ENCODE measurements at places on chromosomes 6 and 20.

DNA sequence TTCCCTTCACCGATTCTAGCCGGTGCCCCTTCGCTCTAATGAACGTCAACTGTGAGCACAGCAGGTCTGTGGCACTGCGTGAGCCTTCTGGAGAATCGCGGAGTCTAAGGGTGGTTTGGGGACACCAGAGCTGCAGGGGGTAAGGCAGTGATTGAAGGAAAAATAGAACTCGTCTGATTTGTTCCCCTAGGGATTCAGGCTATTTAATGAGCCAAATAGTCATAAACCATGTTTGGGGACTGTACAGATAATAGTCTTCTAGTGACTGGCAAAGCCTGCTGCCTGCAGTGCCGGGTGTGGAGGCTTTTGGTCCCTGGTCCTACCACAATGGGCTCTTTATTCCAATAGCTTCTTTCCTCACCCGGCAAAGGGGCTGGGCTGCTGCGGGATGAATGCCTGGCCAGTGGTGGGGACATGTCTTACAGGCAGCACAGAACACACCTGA is 11.1 kb upstream of the NTSR1 start:
- no peak for DNase-seq

DNA sequence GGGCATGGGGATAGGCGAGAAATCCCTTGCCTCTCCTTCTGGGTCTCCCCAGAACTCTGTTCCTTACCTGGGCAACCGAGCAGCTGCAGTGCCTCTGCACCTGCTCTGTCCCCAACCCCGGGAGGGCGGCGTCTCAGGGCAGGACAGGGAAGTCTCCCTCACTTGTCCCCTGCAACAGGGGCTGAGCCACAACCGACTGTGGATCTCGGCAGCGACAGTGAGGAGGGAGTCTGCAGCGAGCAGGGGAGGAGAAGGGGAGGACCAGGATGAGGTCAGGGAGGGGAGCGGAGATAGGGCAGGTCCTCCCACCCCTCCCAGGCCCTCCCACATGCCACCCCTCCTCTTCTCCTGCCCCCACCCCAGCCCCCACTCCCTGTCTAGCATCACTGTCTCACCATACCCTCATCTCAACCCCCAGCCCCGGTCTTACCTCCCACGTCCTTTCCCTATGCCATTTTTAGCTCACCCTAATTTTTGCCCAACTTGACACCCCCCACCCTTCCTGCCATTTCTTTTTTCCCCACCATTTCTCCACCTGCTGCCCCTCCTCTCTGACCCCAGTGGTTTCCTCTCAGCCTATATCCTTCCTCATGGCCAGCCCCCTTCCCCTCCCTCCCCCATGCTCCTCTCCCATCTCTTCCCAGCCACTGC is at the start of gene TNXB:
TSS of gene TNXB (minus strand) at position 225 of the 651 bp plus-strand sequence. CDS start 11,140 bp downstream, outside the sequence.
- DNase-seq = no peak

GRCh38 chr6:169852504-169853195 is 101.2 kb downstream of the ERMARD start:
- no peak for DNase-seq

DNA sequence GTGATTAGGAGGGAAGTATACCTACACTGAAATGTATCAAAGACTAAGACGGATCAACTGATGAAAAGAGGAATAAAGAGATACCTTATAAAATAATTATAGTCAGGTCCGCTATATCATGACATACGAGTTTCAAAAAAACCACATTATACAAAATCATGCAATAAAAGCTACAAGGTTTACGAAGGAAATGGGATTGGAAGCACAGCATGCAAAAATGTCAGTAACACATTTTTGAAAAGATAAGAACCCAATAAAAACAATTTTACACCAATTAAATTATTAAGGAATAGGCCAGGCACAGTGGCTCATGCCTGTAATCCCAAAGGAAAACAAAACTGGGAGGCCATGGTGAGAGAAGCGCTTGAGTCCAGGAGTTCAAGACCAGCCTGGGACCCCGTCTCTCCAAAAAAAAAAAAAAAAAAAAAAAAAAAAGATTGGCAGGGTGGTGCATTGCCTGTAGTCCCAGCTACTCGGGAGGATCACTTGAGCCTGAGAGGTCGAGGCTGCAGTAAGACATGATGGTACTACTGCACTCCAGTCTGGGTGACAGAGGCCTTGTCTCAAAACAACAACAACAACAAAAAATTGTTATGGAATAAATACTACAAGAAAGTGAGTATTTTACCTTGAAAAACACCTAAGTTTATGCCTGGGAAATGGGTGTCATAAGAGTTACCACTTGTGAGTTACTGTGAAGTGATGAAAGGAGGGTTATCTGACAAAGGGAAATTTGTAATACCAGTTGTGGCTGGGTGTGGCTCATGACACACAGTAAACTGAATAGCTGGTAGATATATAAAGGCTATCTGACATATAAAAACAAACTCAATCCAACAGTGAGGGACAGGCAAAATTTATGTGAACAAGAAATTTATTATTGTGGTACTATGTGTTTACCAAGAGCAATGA is 45.2 kb downstream of the RANBP9 start:
- DNase-seq = peak; percentile 19

DNA sequence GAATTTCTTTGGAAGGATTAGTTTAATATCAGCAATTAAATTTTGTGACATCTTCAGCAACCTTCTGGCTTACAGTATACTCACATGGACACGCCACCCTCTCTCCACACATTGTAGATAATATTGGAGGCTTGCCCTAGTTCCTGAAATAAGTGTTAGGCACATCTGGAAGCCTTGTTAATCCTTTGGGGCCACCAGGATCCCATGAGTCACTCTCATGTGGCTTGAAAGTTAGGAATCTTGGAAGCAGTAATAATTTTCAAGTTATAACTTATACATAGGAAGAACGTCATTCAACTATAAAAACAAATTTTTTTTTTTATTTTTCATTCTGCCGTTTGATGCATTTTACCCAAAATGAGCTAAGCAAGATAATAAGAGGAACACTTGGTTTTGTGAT is 20.5 kb downstream of the LAMA4 start:
- no peak for DNase-seq

DNA sequence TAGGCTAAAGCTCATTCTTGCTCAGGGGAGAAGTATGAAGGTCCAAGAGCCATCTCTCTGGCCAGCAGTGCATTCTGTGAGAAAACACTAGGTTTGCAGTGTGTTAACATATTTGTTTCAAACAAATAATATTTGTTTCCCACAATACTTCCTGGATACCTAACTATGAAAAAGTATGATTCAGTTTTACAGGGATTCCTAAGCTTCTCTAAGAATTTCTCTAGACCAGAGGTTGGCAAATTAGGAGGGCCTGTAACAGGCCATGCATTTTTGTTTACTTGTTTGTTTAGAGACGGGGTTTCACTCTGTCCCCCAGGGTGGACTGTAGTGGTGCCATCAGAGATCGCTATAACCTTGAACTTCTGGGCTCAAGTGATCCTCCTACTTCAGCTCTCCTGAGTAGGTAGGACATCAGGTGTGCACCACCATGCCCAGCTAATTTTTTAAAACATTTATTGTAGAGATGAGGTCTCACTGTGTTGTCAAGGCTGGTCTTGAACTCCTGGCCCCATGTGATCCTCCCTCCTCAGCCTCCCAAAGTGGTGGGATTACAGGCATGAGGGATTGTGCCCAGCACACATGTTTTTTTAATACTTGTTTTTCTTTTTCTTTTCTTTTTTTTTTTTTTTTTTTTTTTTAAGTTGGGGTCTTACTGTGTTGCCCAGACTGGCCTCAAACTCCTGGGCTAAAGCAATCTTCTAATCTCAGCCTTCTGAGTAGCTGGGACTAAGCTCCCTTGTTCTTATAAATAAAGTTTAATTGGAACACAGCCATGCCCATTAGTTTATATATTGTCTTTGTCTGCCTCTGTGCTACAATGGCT is 71.7 kb downstream of the ADGRG6 start:
- DNase-seq = no peak

DNA sequence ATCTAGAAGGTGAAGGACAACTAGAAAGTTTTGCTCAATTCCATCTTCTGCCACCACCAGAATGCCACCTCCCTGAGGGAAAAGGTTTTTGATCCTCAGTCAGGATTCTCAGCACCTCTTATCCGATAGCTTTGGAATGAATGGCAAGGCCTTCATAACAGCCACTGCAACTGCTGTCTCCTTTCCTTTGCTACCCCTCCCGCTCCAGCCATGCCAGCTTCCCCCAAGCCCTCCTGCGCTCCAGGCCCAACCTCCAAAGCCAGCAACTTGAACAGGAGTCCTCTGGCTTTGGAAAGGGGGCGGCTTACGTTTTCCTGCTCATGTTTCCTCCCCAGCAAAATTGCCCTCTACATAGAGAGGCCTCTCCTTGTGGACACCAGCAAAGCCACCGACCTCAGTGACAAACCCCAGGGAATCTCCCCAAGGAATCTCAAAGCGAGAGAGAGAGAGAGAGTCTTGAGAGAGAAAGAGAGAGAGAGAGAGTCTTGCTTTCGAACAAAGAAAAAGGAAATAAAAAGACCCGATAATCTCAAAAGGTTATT is 420 bp upstream of the BTN2A1 start:
- DNase-seq = no peak

DNA sequence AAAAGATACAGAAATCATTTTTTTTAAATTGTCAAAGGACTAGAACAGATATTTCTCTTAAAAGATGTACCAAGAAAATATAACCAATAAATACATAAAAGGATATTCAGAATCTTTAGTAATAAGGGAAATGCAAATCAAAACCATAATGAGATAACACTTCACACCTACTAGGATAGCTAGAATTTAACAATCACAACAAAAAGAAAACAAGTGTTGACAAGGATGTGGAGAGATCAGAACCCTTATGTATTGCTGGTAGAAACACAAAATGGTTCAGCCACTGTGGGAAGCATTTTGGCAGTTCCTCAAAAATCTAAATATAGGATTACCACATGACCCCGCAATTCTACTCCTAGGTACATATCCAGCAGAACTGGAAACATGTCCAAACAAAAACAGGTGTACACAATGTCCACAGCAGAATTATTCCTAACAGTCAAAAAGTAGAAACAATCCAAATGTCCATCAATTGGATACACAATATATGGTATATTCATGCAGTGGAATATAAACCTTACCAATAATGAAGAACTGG is 211.0 kb downstream of the LRFN2 start:
- no peak for DNase-seq

- DNase-seq = no peak
Observed at GRCh38 chr20:13205848-13206434, 15.1 kb upstream of the ISM1 start.

DNA sequence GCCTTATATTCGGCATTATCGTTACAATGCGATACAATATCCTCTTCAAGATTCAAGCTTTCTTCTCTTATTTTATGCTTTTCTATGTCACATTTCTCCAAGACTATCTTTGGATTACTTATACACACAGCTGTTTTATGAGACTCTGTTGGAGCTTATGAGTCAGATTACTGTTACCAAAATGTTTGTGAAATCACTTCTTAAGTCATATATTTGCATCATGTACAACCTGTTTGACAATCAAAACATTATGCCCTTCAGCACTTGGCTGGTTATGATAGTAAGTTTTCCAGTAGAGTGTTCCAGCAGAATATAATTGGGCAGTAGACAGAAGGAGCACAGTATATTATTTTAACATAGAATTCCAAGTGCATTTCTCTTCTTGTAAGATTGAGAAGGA is 35.2 kb downstream of the BMP6 start:
- no peak for DNase-seq

DNA sequence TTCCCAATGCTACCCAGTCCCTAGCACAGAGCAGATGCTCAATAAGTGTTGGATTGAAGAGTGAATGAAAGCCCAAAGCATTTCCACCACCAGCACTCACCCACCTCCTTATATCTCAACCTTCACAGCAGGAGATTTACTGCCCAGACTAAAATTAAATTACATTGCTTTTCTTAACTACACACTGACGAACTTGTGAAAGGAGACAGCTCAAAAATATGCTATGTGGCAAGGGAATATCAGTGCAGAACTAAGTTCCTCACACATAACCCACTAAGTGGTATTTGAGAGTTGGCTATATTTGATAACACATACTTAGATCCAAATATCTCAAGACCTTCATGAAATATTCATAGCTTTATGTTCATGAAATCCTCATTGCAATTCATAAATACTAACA is 137.7 kb downstream of the FRK start:
- DNase-seq = no peak

- DNase-seq = no peak
Observed at GRCh38 chr20:63017826-63018411, 11.2 kb upstream of the BHLHE23 start.

GRCh38 chr20:52004715-52005114 is 186.9 kb downstream of the ZFP64 start:
- DNase-seq = no peak

DNA sequence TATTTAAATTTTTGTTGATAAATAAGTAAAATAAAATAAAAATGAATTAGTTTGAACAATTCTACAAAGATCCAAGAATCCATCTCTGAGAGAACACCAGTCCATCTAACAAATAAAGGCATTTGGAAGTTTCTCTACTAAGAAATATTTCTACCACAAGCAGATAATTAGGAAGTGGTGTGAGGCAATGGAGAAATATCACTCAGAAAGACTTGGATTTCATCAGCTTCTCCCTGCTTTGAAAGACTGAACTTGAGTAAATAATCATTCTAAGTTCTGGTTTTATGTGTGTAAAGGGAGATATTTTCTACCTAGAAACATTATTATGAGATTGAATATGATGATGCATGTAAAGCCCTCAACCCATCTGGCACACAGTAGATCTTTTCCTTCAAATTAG is 17.8 kb upstream of the TCF21 start:
- no peak for DNase-seq

GRCh38 chr6:37068356-37069270 is 63.2 kb downstream of the FGD2 start:
- no peak for DNase-seq

GRCh38 chr6:17741507-17741906 is 34.8 kb upstream of the NUP153 start:
- no peak for DNase-seq

- DNase-seq = no peak
Observed at GRCh38 chr6:148593813-148594170, 153.0 kb upstream of the UST start.

- DNase-seq = no peak
Observed at GRCh38 chr6:106439459-106439858, 78.9 kb downstream of the CRYBG1 start.

DNA sequence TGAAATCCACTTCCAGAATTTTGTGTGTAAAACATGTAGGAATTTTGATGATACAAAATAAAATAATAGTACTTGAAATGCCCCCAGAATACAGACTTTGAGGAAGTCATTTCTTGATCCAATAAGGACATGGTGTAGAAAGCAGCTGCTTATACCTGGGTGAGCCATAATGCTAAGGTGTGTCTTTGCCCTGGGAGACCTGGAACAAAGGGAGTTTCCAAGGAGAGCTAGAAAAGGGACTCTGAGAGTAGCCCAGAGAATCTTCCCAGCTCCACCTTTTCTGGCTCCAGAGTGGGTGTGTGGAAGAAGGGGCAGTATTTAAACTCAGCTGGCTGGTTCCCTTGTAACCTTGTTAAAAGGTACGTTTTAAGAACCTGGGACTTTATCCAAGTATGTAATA is 77.7 kb downstream of the SOBP start:
- DNase-seq = no peak
